ENCODE measurements at places on chromosomes 12 and 14.

DNA sequence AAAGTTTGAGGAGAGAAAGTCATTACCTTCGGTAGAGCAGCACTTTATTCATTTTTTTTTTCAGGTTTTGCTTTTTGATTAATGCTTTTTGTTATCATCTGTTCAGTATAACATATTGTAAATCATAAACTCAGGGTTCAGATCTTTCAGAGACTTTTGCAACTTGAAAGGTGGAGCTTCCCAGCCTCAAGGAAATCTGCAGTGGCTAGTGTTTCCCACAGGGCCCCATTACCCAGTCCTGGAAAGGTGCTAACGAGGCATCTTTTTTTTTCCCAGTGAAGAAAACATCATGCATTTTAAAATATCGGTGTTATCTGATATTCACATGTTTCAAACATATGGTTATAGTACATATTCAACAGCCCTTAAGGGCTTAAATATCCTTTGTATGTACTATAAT lies 74.0 kb downstream of the HMGA2 start:
- no peak for DNase-seq

GRCh38 chr12:18242380-18243089 lies 18.8 kb upstream of the PIK3C2G start:
- no peak for DNase-seq

GRCh38 chr12:75704664-75705063 lies 193.3 kb upstream of the KRR1 start:
- no peak for DNase-seq

DNA sequence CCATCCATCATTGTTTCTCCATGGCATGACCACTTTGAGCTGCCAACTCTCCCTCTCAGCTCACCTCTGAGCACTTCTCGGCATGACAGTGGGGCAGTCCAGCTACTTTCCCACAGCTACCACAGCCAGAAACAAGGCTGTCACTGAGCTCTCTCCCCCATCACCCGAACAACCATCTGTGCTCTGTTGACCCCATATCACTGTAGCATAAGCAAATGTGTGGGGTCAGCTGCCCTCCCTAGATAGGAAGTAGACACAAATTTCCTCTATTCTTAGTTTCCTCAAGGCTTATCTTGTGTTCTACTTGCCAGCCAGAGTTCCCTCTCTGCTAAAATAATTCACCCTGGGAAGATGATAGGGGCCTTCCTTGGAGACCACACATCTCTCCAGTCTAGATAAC lies 82.6 kb upstream of the FUT8 start:
- no peak for DNase-seq

DNA sequence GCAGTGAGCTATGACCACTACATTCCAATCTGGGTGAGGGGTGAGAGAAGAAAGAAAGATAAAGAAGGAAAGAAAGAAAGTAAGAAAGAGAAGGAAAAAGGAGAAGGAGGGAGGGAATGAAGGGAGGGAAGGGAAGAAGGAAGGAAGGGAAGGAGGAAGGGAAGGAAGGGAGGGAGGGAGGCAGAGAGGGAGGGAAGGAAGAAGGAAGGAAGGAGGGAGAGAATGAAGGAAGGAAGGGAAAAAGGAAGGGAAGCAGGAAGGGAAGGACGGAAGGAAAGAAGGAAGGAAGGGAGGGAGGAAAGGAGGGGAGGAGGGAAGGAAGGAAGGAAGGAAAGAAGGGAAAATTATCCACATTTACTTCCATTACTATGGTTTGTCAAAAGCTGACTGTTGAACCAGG lies 39.4 kb upstream of the HOXC13 start:
- DNase-seq, result no peak

DNA sequence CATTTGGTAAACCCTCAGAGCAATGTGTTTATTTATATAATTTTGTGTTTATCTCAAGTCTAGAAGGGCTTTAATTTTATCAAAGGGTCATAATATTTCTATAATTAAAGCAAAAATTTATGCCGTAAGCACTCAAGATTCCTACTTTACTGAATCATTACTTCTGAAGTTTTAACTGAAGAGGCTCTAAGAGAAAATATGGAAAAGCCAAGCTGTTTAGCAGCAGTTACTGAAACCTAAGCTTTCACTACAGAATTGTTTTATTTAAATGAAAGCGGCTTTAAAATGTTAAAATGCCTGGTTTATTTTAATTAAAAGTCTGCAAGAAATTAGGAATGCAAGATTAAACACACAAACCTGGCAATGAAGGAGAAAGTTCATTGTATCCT lies 73.9 kb upstream of the BBS10 start:
- DNase-seq, result no peak

DNA sequence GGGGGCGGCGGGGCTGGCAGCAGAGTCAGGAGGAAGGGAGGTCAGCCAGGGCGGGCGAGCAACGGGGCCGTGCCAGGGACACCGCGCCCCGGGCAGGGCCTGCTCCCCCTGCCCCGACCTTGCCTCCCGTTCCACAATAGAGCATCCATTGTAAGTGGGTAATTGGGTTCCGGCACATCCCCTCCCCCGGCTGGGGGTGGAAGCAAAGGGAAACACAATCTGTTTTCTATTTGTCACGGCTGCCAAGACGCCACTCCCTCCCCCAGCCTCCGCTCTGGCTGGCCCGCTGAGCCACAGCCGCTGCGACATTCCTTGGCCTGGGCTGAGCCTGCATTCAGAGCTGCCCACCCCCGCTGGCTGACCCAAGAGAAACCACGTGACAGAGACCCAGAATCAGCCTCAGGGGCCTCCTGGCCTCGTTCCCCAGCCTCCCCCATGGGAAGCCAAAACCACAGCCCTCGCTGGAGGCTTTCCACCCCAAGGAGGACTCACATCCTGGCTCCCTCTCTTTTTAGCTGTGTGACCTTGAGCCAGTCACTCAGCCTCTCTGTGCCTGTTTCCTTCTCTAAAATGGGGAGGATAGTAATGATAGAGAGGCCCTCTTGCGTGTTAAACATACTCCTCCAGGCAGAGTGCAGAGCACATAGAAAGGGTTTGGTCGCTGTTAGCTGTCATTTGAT lies 117.6 kb downstream of the SCARB1 start:
- no peak for DNase-seq

GRCh38 chr14:92074555-92074954 lies 31.8 kb downstream of the ATXN3 start:
- no peak for DNase-seq

DNA sequence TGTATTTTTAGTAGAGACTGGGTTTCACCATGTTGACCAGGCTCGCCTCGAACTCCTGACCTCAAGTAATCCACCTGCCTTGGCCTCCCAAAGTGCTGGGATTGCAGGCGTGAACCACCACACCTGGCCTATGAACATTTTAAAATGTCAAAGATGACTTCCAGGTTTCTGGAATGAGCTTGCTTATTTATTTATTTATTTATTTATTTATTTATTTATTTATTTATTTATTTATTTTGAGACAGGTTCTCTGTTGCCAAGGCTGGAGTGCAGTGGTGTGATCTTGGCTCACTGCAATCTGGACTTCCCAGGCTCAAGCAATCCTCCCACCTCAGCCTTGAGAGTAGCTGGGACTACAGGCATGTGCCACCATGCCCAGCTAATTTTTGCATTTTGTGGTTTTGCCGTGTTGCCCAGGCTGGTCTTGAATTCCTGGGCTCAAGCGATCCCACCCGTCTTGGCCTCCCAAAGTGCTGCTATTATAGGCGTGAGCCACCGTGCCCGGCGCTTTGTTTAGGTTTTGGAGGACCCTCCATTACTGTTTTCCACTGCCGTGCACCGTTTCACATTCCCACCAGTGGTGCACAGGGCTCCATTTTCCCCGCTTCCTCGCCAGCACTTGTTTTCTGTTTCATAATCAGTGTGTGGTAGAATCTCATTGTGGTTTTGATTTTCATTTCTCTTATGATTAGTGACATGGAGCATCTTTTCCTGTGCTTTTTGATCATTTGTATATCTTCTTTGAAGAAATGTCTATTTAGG lies 6.4 kb upstream of the CFAP251 start:
- DNase-seq, result no peak

DNA sequence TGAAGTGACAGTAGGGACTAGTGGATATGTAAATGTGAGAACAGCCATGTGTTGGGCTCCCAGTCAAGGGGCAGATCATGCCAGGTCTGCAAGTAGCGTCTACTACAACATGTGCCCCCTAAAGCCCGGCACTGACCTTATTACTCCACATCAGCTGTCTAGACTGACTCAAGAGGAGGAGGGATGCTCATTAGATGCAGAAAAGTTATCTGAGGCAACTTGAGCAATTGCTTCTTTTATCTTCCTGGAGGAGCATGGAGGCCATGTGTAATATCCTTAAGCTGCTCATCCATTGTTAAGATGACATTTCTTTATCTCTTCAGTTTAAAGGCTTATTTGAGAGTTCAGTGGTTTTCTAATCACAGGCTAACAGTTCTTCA lies 404.7 kb upstream of the FLRT2 start:
- no peak for DNase-seq

- no peak for DNase-seq
Observed at GRCh38 chr12:51705450-51705849, 114.4 kb downstream of the SCN8A start.

- DNase-seq, result no peak
Observed at GRCh38 chr12:106757623-106758348, 16.7 kb upstream of the RIC8B start.

GRCh38 chr12:79191391-79191790 lies 326.8 kb downstream of the SYT1 start:
- no peak for DNase-seq

GRCh38 chr12:113467502-113468364 lies 3.9 kb downstream of the LHX5 start:
- DNase-seq, result no peak

DNA sequence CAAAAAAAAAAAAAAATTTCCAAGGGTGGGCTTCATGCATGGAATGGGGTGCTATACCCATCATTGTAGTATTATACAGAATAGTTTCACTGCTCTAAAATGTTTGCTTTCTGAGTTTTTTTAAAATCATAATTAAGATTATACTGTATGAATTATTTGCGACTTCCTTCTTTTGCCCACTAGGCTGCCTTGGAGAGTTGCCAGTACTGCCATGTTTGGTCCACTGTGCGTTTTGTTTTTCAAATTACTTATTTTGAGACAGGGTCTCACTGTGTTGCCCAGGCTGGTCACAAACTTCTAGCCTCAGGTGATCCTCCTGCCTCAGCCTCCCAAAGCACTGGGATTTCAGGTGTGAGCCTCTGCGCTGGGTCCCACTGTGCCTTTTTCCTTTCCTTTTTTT lies 19.9 kb downstream of the PLBD2 start:
- no peak for DNase-seq

DNA sequence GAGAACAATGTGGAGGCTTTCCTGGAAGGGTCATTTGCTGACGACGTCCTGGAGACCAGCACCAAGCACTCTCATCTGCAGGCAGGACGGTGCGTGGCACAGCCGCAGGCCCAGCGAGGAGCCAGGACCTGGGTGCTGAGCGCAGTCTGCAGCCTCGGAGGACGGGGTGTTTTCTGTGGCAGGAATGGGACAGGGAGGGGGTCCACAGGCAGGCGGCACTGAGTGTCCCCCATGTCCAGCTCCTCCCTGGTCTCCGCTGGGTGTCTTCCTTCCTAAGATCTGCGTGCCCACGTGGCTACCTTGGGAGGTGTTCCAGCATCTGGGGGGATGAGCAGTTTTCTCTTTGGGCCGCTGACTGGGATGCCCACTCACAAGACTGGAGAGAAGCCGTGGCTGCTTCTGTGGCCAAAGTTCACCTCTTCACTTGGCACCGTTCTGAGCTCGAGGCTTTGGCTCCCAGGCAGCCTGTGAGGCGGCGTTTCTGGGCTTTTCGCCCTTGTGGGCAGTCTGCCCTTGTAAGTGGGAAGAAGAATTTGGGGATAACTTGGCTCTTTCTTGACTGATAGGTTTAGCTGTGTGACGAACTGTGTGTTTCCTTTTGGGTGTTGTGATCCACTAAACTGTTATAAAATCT lies 72.2 kb downstream of the NOC4L start:
- no peak for DNase-seq

- DNase-seq, result peak; percentile 67
Observed at GRCh38 chr12:51269174-51270066, 795 bp downstream of the SMAGP start.

DNA sequence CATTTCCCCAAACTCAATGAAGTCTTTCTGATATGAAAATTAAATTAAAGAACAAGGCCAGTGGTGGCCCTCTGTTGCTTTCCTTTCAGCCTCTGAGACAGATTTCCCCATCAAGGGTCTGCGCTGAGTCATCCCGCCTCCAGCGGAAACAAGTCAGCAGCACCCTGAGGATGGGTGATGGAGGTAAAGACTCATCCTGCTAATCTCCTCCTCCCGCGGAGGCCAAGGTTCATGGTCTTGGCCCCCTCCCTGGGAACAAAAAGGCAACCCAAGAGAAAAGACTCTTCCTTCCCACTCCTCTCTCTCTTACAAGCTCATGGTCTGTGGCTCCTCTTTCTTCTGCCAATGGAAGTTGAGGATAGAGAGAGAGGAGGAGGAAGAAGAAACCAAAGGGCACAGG lies 9.0 kb upstream of the NUMB start:
- no peak for DNase-seq

GRCh38 chr12:64387197-64387816 lies 3.3 kb downstream of the C12orf56 start:
- no peak for DNase-seq

DNA sequence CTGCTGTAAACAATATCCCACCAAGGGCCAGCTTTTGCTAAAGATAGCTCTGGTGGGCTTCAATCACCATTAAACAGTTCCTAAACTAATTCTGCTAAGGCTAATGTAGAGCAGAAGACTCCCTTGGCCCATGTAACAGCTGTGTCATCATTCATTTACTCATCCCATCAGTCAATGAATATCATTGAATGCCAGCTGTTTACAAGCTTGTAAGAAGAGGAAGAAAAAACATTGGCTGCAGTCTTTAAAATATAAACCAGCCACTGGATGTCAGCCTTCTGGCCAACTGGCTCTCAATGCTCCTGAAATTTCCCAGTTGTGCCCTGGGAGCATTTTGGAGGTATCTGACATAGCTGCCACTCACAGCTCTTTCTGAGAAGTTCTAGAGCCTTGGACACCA lies 18.0 kb upstream of the MAP3K9 start:
- DNase-seq, result no peak

DNA sequence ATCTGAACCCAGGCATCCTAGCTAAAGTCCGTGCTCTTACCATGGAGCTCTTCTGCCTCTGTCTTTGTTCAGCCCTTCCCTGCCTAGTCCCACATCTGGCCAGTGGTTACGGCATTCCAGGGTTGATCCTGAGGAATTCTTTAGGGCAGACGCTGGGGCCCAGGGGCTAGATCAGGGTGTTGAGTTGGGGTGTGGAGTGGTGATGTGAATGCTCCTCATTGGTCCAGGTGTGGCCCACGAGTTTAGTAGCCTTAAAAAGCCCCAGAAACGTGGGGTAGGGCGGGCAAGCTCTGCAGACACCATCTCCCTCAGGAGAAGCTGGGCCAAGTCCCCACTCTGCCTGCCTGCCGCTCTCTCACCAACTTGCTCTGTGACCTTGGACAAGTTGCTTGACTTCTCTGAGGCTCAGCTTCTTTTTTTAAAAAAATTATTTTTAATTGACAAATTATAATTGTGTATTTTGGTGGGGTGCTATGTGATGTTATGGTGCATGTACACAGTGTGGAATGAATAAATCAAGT lies 9.0 kb upstream of the SERPINA6 start:
- no peak for DNase-seq

- no peak for DNase-seq
Observed at GRCh38 chr12:86712425-86712843, 456.2 kb upstream of the MGAT4C start.

- DNase-seq, result no peak
Observed at GRCh38 chr14:55099756-55100155, 29.3 kb upstream of the LGALS3 start.

- DNase-seq, result no peak
Observed at GRCh38 chr14:63747846-63748245, 20.0 kb upstream of the SGPP1 start.
